ENCODE measurements at places on chromosomes 5 and 9. TPM values are rescaled to one million over a fixed set of nuclear protein-coding genes. Genes with fewer than 3 reads are reported as not detected.

GRCh38 chr9:114423181-114423580 lies 35.4 kb upstream of the AKNA start:
- no peak for DNase-seq
- H3K27ac ChIP-seq, result no peak overlapping the region
- no peak overlapping the region for H3K4me3 ChIP-seq

EIF4EBP3 gene
- 16.2 TPM for total RNA-seq

FRRS1L gene
- total RNA-seq, result not detected

- no peaks in the 10 kb centered on the region for H3K36me3 ChIP-seq
- no peaks in the 10 kb centered on the region for H3K27me3 ChIP-seq
- H3K4me3 ChIP-seq, result no peak overlapping the region
- H3K4me1 ChIP-seq, result peaks cover 63% of the 10 kb centered on the region
- no peak for DNase-seq
Measured at GRCh38 chr9:134393582-134394280, 67.5 kb downstream of the RXRA start.

GRCh38 chr5:76290321-76290757 lies 112.7 kb upstream of the IQGAP2 start:
- no peaks in the 10 kb centered on the region for H3K36me3 ChIP-seq
- no peak for DNase-seq
- H3K4me3 ChIP-seq, result no peak overlapping the region
- H3K27me3 ChIP-seq, result no peaks in the 10 kb centered on the region

SERF1A gene
- total RNA-seq, result 16.0 TPM

DNA sequence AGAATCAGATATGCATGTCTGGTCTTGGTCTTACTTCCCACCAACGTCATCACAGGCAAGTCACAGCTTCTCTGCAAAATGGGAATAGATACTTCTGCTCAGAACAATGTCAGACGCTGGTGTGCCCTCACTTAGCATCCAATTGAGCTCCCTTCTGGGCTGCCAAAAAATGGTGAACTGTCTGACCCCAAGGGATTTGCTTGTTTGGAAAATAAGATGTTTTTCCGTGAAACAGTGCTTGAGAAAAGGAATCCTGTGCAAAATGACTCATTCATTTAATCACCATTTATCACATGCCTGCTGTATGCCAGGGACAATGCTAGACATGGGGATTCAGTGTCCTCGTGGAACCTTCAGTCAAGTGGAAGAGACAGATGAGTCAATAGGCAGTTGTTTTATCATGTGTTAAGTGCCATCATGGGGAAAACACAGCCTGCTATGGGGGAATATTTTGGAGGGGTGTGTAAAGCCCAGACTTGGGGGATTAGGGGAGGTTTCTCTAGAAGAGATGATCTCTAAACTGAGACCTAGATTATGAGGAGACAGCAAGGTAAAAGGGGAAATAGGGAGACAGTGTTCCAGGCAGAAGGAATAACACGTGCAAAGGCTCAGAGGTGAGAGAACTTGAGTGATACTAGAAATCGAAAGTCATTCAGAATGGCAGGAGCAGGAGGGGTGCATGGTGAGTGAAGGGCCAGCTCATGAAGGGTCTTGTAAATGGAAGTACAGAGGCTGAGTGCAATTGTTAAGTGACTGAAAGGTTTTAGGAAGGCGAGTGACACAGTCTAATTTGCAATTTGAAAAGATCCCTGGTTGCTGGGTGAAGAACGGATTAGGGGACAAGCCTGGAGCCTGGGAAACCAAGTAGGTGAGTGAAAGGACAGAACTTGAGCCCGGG lies 3.9 kb downstream of the NIPAL4 start:
- H3K4me3 ChIP-seq, result no peak overlapping the region
- no peaks in the 10 kb centered on the region for H3K36me3 ChIP-seq
- H3K27me3 ChIP-seq, result no peaks in the 10 kb centered on the region
- H3K4me1 ChIP-seq, result no peaks in the 10 kb centered on the region

C9orf72 gene
- 26.5 TPM for total RNA-seq

- no peak overlapping the region for H3K4me3 ChIP-seq
- no peak for DNase-seq
- no peak overlapping the region for H3K27ac ChIP-seq
- no peaks in the 10 kb centered on the region for H3K36me3 ChIP-seq
Measured at GRCh38 chr5:89120719-89121118, 237.7 kb upstream of the MEF2C start.
